ENCODE measurements at places on chromosomes 2 and 18.

DNA sequence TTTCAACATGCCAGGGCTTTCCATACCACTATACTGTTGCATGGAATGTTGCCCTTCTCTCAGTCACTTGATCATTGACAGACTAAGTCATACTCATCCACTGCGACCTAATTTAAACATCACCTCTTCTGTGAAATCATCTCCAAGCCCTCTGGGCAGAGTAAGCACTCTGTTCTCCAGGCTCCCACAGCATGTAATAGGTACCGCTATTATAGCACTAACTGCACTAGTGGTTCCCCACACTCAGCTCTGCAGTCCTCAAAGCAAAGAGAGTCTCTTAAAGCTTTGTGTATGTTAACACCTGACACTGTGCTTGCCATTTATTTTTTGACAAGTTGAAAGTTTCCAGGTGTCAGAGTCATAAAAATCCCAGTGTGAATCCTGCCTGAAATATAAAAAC is 947.2 kb downstream of the ERBB4 start:
- peak; percentile 85 for DNase-seq

DNA sequence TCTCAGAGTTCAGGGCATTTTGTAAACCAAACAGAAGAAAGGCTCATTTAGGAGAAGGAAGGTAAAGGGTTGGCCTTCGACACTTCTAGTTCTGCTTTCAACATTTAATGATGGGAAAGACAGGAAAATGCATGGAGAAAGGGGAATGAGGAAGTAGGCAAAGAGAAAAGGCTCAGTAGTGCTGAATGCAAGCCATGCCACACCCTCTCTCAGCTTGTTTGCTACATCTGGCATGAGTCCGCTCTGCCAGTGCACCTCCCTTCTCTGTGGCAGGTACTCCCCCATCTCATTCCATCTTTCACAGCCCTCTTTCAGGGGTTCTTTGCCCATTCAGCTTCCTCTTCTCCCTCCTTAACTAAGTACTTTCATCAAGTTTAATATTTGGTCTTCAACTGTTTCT is 120.9 kb upstream of the ITGB6 start:
- DNase-seq: no peak

DNA sequence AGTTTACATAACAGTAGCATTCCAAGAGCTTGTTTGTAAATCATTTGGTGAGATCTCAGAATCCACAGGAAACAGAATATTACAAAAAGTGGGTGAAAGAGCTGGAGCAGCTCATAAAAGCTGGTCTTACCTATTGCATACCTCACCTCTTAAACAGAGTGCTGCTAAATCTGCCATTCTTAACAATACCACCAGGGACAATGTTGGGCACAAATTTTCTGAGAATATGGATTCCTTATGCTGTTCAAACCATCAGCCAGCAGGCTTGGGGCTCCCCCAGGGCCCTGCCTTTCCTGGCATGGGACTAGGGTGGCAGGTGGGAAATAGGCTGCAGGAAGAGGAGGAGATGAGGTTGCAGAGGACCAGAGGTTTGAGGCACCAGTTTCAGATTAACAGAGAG is 55.6 kb downstream of the TGFA start:
- no peak for DNase-seq

GRCh38 chr2:63257473-63257872 is 206.8 kb downstream of the OTX1 start:
- no peak for DNase-seq

- no peak for DNase-seq
Measured at GRCh38 chr2:107107351-107107750, 221.4 kb upstream of the ST6GAL2 start.

DNA sequence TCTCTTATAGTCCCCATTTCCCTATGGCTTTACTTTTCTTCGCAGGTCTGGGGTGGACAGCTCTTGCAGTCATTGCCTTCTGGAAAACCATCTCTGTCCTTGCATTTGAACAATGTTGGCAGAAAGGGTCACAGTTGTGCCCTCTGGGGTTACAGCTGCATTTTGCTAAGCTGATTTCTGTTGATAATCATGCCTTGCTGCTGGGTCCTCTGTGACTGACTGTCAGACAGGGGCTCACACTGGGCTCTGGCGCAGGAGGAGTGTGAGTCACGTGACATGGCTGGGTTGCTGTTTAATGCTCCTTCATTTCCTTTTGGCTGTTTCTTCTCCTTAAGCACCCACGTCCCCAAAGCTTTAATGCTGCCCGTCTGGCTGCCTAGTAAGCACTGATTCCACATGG is 196.6 kb upstream of the LHCGR start:
- DNase-seq: peak; percentile 69

- no peak for DNase-seq
Measured at GRCh38 chr18:37545461-37546271, 19.9 kb downstream of the CELF4 start.

DNA sequence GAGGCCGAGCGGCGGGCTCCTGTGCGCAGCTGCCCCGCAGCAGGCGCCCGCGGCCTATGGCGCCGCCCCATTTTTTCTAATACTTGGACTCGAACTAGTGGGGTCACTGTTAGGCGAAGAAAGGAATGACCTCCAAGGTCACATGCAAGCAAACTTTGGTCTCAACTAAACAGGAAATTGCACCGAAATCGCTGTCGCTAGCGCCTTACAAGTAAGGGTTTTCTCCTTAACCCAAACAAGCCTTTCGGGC is 339 bp downstream of the ACAA2 start:
- peak; percentile 67 for DNase-seq

GRCh38 chr2:11598228-11598731 is 64.4 kb downstream of the GREB1 start:
- DNase-seq: no peak

DNA sequence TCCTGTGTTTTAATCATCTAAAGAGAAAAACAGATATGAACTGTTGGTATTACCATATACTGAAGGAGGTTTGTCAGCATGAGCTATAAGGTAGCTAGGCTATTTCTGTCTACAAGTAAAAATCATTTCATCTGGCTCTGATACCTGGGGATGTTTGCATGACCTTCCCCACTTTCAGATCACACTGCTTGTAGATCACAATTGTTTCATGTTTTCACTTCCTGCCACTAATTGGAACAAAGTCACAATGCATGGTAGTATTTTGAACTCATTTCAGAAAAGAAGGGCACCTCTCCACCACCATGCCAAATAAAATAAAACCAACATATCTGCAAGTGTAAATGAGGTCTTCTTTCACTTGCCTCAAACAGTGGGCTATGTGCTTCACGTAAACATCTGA is 37.8 kb downstream of the NYAP2 start:
- DNase-seq: no peak

DNA sequence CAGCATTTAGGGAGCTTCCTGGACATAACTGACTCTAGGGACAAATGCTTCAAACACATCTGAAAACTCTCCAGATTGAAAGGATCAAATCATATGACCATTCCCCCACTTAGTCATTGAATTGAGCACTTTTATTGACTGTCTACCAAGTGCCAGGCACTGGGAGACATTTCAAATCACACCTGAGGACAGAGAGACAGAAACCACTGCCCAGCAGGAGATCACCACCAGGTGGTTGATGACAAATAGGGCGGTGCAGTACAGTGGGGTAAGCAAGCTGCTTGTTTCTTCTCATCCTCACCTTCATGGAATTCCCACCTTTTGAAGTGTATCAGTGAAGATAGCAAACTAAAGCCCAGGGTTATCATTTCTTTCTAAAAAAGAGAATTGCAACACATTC is 19.0 kb upstream of the CXCR4 start:
- peak; percentile 26 for DNase-seq

GRCh38 chr2:63121055-63121834 is 70.6 kb downstream of the OTX1 start:
- no peak for DNase-seq

DNA sequence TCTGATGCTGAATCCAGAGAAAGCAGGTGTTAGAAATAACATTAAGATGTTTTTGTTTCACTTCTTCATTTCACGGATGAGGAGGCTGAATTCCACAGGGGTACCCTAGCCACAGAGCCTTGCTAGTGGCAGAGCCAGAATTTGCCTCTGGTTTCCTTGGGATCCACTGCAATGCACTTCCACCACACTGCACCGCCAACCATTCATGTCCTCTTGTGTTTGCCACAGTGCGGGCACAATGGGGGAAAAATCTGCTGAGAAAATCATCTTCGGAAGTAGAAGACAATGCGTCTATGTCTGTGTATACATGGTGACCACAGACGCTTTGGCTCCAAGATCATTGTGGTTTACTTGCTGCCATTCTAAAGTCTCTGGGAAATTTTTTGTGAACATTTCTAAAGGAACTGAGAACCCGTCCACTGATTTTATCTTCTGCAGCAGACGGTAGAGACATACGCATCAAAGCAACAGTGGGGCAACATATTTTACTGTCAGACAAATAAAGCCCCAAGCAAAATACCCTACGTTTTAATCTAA is 14.9 kb downstream of the ICOS start:
- DNase-seq: peak; percentile 58

DNA sequence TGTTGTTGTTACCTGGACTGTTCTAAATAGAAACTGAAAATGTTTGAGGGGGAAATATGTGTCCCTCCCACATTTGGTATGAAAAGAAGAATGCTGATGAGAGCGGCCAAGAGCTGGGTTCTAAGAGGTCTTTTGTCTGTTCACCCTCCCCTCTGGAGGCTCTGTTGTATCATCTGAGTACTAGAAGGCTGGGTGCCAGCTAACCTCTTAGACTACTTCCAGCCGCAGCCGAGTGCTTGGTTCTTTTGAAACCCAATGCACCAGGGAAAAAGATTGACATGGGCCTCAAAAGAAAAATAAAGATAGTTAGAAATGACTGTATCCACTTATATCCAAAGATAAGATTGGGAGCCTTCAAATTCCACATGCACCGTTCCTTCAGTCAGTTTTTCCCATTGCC is 255.9 kb downstream of the TXNL1 start:
- DNase-seq: no peak

DNA sequence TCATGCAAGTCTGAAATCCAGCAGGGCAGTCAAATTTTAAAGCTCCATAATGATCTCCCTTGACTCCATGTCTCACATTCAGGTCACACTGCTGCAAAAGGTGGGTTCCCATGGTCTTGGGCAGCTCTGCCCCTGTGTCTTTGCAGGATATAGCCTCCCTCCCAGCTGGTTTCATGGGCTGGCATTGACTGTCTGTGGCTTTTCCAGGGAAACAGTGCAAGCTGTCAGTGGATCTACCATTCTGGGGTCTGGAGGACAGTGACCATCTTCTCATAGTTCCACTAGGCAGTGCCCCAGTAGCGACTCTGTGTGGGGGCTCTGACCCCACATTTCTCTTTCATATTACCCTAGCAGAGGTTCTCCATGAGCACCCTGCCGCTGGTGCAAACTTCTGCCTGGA is 220.6 kb upstream of the COPS8 start:
- peak; percentile 27 for DNase-seq

- no peak for DNase-seq
Measured at GRCh38 chr18:71887509-71887908, 656.6 kb downstream of the CBLN2 start.

- no peak for DNase-seq
Measured at GRCh38 chr2:141526760-141527159, 604.1 kb downstream of the LRP1B start.

- DNase-seq: no peak
Measured at GRCh38 chr2:44807201-44808025, 134.1 kb upstream of the SIX3 start.
